Brain (organoid and tissue), 16 donors: ENCODE measurements at places on chromosomes 5 and 9. TPM values are rescaled to one million over a fixed set of nuclear protein-coding genes. Genes with fewer than 3 reads are reported as not detected.

DNA sequence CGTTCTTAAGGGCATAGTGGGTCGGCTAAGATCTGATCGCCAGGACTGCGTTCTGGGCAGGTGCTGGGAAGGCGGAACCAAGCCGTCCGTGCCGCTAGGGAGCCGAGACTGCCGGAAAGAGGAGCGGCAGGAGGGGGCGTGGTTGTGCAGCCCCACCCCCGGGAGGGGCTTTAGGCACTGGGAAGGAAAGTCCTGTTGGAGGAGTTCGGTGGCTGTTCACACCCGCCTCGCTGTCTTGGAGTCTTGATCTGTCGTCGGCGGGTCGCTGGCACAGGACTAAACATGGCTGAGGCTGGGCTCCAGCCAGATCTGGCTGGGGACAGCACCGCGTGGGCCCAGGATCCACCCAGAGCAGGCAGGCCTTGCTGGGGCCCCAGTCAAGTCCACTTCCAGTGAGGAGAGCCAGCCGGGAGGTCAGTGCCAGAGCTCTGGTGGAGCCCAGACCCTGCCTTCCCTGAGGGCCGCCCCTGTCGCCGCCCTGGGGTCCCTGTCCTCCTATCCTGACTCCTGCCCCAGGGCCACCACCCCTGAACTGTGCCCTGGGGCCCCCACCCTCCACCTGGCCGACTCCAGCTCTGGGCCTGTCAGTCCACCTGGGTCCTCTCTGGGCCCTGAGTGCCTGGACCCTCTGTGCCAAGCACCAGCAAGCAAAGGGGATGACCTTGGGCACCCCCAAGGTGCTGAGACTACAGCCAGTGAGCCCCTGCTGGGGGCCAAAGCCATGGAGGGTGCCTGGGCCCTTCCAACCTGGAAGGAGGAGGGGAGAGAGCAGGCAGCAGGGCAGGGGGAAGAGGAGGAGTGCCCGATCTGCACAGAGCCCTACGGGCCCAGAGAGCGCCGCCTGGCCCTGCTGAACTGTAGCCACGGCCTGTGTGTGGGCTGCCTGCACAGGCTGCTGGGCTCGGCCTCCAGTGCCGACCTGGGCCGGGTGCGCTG is 4.5 kb downstream of the RNF208 start:
- DNase-seq = no peak

GRCh38 chr5:92838253-92838652 is 742.8 kb downstream of the NR2F1-AS1 start:
- no peak for DNase-seq

GRCh38 chr9:81759680-81760215 is 70.4 kb upstream of the TLE1 start:
- no peak for DNase-seq

The CD14 gene
- polyA plus RNA-seq = 22.3 TPM

- peak; percentile 82 for DNase-seq
These were observed at the start of gene ELOVL7 for GRCh38 chr5:60843936-60844905. Gene ELOVL7, minus strand, starts transcription at chr5:60844269. Its CDS starts 56,872 bp downstream, at chr5:60787397.

DNA sequence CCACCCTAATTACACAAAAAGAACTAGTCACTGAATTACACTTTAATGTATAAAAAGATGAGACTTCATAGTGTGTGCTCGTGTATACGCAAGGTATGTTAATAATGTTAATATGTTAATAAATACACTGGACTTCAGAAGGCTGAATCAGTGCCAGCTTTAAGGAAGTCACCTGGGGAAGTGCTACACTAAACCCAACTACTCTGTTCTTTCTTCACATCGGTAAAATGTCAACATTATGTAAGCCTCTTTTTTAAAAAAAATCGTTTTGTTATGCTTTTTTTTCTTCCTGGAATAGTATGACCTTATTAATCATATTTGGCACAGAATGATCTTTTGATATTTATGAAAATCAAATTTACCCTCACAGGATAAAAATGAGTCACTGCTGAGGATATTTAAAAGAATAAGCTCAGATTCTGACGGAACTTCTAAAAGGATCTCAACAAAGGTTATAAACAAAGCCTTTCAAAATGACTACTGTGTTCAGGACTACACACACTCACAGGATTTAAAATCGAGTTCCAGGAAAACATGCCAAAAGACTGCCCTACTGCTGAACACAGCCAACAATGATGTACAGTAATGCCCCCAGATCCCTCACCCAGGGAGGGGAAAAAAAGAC is 75.9 kb downstream of the AUH start:
- no peak for DNase-seq

The AK6 gene
- 32.2 TPM for polyA plus RNA-seq

DNA sequence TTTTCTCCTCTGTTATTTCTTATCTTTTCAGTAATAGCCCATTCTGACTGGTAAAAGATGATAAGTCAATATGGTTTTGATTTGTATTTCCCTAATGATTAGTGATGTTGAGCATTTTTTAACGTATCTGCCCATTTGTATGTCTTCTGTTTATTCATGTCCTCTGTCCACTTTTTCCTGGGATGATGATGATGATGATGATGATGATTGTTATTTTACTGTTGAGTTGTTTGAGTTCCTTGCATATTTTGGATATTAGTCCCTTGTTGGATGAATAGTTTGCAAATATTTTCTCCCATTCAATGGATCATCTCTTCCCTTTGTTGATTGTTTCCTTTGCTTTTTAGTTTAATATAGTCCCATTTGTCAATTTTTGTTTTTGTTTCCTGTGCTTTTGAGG is 27.0 kb downstream of the UTP15 start:
- no peak for DNase-seq

DNA sequence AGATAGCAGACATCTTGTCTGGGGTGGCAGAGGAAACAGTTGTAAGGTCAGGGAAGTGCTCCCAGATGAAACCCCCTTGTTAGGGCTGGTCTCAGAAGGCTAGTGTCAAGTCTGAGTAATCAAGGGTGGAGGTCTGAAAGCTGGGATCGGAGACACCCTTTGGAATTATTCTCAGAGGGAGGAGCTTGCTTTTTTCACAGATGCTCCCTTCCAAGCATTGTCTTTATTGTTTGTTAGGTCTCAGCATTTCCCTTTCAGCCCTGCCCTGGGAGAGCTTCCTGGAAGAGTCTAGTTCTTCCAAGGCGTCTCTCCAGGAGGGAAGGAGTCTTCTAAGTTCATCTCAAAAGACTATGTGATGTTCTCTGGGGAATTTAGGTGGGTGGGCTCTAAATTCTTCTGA is 3.2 kb downstream of the TEK start:
- no peak for DNase-seq

DNA sequence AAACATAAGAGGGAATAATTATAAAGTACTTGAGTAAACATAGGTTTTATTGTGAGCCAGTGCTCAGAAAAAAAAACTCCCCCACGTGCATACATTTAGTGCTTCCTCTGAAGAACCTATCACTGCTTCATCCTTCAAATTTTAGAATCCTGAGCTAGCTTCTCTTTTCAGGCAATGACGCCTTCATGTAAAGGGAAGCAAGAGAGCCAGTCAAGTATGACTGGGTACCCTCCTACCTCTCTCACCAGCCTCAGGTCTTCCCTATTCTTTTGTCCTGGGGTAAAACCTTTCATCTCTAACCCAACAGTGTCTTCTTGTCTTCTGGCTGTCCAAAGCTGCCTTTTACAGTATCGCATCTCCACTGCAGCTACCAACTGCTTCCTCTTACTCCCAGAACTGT is 32.0 kb downstream of the PLPP1 start:
- no peak for DNase-seq

- no peak for DNase-seq
These were observed 662.4 kb downstream of the DTWD2 start for GRCh38 chr5:118325931-118326330.

DNA sequence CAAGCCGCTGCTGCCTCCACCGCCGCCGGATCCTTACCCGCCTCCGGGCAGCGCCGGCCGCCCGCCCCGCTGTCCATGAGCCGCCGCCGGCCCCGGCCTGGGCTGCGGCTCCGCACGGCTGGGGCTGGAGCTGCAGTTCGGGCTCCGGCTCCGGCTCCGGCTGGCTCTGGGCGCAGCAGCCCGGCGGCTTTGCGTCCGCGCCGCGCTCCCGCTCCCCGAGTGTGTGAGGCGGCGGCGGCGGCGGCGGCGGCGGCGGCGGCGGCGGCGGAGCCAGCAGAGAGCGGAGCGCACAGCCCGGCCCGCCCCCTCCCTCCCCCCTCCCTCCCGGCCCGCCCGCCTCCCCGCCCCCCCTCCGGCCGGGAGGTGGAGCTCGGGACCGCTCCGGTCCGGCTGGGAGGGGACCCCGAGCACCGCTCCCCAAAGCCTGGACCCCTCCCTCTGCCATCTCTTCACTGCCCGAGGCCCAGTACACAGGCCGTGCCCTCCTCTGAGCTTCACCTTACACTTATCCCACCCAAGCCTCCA is at the start of gene PCDH1:
Gene PCDH1, minus strand, starts transcription at position 225 of the 525 bp plus-strand sequence. Its CDS starts 148 bp downstream, at position 77.
- peak; percentile 86 for DNase-seq

DNA sequence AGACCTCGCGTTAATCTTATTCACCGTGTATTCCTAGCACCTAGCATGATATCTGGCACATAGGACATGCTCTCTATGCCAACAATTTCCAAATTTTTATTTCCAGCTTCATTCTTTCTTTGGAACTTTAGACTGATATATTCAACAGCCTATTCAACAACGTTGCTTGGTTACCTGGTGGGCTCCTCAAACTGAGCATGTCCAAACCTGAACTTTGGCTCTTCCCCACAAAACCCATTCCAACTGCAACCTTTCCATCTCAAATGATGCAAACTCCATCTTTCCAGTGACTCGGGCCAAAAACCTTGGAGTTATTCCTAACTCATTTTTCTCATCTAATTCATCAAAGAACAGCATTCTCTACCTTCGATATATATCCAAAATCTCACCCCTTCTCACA is 525.2 kb downstream of the AGTPBP1 start:
- no peak for DNase-seq

The FOXD1 gene
- 7.1 TPM for polyA plus RNA-seq

GRCh38 chr9:87599901-87600610 is 102.4 kb downstream of the DAPK1 start:
- DNase-seq = no peak

The NTRK2 gene
- 58.8 TPM for polyA plus RNA-seq

GRCh38 chr5:23208959-23209431 is 298.4 kb upstream of the PRDM9 start:
- peak; percentile 46 for DNase-seq

The PTPDC1 gene
- 10.2 TPM for polyA plus RNA-seq

DNA sequence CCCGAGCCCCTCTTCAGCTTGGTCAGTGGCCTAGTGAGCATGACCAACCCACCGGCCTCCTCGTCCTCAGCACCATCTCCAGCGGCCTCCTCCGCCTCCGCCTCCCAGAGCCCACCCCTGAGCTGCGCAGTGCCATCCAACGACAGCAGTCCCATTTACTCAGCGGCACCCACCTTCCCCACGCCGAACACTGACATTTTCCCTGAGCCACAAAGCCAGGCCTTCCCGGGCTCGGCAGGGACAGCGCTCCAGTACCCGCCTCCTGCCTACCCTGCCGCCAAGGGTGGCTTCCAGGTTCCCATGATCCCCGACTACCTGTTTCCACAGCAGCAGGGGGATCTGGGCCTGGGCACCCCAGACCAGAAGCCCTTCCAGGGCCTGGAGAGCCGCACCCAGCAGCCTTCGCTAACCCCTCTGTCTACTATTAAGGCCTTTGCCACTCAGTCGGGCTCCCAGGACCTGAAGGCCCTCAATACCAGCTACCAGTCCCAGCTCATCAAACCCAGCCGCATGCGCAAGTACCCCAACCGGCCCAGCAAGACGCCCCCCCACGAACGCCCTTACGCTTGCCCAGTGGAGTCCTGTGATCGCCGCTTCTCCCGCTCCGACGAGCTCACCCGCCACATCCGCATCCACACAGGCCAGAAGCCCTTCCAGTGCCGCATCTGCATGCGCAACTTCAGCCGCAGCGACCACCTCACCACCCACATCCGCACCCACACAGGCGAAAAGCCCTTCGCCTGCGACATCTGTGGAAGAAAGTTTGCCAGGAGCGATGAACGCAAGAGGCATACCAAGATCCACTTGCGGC is 1.8 kb downstream of the EGR1 start:
- DNase-seq = no peak

DNA sequence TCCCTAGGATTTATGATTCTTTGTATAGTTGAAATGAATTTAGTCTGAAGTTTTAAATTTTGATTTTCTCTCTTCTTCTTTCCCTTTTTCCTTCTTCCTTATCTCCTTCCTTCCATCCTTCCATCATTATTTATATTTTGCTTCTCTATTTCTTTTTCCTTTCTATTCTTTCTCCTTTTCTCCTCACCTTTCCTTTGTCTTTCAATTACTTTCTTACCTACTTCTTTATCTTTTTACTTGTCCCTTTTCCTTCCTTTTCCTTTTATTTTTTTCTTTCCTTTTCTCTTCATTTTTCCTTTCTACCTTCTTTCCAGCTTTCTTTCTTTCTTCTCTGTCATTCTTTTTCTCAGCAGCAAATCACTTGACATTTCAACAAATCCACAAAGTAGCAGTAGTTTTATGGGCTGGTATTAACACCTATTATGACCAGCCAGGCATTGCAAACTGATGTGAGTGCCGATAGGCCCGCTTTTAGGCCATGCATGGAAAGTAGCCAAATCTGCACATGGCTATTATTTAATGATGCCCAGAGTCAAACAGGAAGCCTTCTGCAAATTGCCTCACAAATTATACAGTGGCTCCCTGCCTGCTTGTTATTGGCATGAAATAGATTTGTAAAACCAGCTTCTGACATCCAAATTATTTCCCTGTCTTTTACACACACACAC is 37.1 kb upstream of the NR3C1 start:
- DNase-seq = peak; percentile 89

GRCh38 chr5:171965745-171966144 is 40.7 kb downstream of the FBXW11 start:
- DNase-seq = no peak

The DMRT3 gene
- 0.29 TPM for polyA plus RNA-seq

GRCh38 chr5:68953231-68953874 is 140.5 kb upstream of the SLC30A5 start:
- DNase-seq = no peak

DNA sequence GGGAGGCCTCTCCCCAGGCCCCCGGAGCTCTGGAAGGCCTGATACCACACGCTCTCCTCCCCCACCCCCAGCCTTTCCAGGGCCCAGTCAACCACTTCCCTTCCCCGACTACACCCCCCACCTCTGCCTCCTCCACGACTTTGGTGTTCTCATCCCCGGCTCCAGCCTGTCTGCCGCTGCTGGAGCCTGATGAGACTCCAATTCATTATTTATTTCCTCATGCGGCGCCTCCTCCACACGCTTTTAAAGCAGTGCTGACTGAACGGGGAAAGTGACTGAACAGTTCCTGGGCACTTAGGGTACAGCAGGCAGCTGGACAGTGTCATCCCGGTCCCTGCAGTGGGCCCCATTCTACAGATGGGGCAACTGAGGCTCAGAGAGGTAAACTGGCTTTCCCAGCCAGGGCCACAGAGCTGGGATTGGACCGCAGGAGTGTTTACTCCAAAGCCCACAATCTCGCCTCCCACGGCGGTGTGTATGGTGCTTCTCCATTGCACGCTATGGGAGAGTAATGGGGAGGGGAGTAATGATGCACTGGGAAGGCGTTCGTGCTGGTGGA is 15.9 kb upstream of the RPL26L1 start:
- DNase-seq = no peak

DNA sequence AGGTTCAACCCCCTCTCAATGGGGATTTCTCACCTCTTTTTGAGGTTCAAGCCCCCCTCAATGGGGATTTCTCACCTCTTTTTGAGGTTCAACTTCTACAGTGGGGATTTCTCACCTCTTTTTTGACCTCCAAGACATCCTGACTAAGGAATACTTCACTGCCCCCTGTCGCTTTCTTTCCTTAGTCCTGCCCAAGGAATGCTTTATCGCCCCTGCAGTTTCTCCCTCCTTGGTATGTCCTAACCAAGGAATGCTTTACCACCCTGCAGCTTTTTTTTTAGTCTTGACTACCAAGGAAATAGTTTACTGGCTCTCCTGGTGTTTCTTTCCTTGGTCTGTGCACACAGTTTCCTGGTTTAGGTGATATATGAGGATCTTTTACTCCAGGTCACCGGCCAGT is 9.6 kb upstream of the IRGM start:
- DNase-seq = no peak
